ENCODE measurements at places on chromosomes 2 and 18.

GRCh38 chr2:10759151-10759714 is 37.8 kb downstream of the ATP6V1C2 start:
- DNase-seq, result no peak

GRCh38 chr18:73752546-73752945 is 395.1 kb downstream of the FBXO15 start:
- DNase-seq, result no peak

DNA sequence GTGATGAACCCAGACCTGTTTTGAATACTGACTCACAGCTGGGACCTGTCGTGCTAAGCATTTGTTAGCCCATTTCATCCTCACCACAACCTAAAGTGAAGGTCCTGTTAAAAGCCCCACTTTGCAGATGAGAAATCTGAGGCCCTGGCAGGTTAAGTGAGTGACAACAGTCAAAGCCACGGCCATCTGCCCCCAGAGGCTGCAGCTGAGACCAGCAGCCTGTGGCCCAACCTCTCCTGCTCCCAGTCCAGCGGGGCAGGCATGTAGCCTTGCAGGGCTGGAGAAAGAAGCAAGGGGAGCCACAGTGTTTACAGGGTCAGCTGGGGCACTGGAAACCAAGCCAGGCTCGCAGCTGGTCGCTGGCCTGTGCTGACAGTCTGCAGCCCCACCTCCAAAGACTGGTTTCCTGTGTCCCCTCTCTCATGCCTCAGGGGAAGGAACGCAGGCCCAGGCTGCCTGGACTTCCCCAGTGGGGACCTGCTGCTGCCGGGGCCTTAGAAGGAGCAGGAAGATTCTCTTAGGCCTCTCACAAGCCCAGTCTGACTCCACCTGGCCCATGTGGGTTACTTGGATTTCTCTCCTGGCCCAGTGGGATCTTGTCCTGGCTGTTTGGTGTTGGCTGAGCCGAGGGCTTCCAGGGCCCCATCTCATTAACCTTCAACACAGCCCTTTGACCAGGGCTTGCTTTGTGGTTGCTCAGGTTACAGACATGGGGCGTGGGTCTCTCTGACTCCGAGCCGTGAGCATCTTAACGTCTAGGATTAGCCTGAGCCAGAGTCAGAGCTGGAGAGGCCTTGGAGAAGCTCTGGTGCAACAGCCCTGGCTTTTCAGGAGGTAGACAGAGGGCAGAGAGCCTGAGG is 1.7 kb downstream of the INPP5D start:
- no peak for DNase-seq

DNA sequence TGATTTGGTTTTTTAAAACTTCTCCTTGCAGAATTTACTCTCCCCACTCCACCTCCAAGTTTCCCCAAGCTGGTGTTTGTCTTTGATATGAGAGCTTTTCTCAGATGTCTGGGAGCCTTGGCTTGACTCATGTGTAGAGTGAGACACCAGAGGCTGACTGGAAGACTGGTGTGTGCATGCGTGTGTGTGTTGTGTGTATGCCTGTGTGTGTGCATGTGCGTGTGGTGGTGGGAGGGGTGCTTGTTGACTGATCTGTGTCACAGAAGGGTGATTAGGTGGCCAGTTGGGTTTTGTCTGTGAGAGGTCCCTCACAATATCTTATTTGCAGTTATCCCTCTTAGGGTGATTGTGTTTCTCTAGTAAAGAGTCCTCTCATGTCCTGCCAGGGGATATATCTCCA is 50.5 kb upstream of the HPCAL1 start:
- DNase-seq, result no peak

DNA sequence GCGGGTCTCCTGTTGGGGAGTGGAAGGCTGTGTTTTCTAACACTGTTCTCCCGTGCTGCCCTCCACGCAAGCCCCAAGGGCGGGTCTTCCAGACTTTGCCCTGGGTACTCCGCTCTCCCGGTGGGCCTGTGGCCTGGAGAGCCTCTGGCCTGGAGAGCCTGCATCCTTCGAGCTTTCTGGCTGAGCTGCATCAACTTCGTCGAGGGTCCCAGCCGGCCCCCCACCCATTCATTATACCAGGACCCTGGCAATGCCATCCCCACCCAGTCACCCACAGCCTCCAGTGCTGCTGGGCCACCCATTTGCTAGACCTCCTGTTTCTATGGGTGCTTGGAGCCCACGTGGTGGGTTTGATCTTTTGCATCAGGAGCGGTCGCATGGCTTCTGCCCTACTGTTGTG is 102.2 kb downstream of the PTGR3 start:
- no peak for DNase-seq

GRCh38 chr2:83661711-83662110 is 797.4 kb downstream of the SUCLG1 start:
- DNase-seq, result no peak

All from CD4-positive, alpha-beta T cell (primary cell).